WERI-Rb-1 (cell line): ENCODE measurements at places on chromosomes 12 and 14.

- DNase-seq: no peak
These were observed 104.3 kb downstream of the FLRT2 start for GRCh38 chr14:85634205-85634604.

GRCh38 chr14:91402771-91403600 is 14.6 kb downstream of the CCDC88C start:
- no peak for DNase-seq

DNA sequence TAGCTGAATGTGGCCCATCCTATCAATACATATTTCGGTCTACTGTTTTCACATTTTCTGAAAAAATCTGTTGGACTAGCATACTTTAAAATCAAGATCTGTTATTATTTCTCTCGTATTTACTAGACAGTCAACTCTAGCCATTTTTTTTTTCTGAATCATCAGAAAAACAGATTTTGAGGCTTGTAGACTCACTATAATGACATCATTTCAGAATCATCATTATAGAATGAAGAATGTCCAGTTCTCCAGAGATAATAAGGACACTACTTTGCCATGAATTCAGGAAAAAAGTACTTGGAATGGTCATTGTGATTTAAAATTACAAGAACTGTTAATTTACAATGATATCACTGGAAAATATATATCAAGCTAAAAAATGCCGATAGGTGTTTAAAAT is 589.8 kb downstream of the KCNH5 start:
- DNase-seq: no peak

- no peak for DNase-seq
These were observed 1435.7 kb downstream of the LRFN5 start for GRCh38 chr14:43042408-43042807.

GRCh38 chr12:51322452-51322851 is 1.5 kb downstream of the BIN2 start:
- no peak for DNase-seq

- no peak for DNase-seq
These were observed 977.2 kb upstream of the USP15 start for GRCh38 chr12:61282790-61283575.

DNA sequence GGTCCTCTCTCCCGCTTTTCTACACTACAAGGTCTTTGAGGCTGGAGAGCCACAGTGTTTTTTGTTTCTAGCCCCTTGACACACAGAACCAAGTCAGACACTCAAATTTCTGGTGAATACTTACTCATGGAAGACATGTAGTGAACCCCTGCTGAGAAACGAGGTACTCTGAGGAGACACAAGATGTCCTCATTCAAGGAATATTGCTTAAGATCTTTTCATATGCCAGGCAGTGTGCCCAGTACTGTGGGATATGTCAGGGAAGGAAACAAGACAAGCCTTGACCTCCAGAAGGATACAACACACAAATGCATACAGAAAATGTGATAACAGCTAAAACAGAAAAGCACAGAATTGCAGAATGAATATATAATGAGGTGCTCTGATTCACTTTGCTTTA is 75.9 kb downstream of the TMTC1 start:
- DNase-seq: no peak

DNA sequence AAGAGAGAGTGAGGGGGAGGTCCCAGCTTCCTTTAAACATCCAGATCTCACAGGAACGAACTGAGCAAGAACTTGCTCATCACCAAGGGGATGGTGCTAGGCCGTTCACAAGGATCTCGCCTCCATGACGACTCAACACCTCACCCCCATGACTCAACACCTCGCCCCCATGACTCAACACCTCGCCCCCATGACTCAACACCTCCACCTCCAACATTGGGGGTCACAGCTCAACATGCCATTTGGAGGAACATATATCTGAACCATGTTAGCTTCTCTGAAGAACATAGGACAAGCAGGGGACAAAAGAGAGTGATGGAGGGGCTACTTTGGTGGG is 66.0 kb upstream of the LHX5 start:
- DNase-seq: no peak

DNA sequence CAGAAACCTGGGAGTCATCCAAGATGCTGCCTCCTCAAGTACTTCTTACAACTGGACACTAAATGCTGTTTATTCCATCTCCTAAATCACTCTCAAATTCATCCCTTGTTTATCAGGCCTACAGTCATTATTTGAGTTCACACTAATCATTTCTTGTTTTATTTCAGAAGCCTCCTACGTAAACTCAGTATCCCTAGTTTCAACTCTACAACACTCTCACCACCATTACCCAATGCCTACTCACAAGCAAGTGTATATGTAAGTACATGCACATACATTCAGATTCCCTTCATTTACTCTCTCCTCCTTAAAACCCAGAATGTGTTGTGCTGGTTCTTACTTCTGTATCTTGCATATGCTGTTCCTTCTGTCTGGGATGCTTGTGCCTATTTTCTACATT is 43.0 kb downstream of the DDHD1 start:
- DNase-seq: no peak

DNA sequence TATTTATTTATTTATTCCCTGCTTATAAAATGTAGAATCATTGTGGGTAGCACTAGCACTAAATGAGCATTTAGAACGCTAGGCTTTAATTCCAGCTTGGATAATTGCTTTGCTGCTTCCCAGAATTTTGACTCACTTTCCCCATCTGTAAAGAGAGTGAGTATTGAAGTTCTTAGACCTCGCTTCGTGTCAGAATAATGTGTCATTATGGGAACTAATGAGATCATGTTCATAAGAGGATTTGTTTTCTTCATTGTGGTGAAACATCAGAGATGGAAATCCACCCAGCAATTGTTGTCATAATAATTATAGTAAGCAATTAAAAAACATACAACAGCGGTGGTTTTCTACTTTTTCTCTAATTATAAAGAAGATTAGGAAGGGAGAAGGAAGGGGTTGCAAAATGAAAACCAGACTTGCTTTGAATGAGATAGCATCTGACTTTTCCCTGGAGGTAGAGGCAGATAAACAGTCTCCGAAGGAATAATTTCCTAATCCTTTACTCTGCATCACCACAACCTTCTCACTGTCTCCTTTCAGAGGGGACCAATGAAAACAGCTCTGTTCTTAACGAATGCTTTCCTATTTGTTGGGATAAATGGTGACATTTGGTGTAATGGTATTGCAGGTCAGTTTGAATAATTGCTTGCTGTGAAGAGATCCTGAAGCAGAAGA is 86.8 kb upstream of the ARHGAP5 start:
- DNase-seq: no peak

GRCh38 chr12:110829308-110829707 is 17.5 kb upstream of the CCDC63 start:
- no peak for DNase-seq

- DNase-seq: no peak
These were observed 7.2 kb upstream of the DICER1 start for GRCh38 chr14:95164506-95164905.

GRCh38 chr14:50344876-50345563 is 32.9 kb downstream of the DMAC2L start:
- no peak for DNase-seq
